Activated CD4-positive, alpha-beta T cell treated with anti-CD3 and anti-CD28 coated beads, Interleukin-2, amount 10 ng/mL, durations not matched to agents 24 days and 14 days (primary cell): ENCODE measurements at places on chromosomes 7 and 10. TPM values are rescaled to one million over a fixed set of nuclear protein-coding genes. Genes with fewer than 3 reads are reported as not detected.
A peak's percentile ranks its signal among the peaks of the same experiment; 100 is the strongest.

The MPLKIP gene
- total RNA-seq, result 37.3 and 40.8 TPM in 2 replicates

The CUEDC2 gene
- 64.2 and 67.6 TPM in 2 replicates for total RNA-seq

The FAM25A gene
- total RNA-seq, result not detected in 2 replicates

- peaks cover 4% of the 10 kb centered on the region for H3K27me3 ChIP-seq
- no peak overlapping the region for H3K27ac ChIP-seq
- H3K4me3 ChIP-seq, result no peak overlapping the region
- H3K36me3 ChIP-seq, result no peaks in the 10 kb centered on the region
Observed at GRCh38 chr7:104093127-104093526, 103.7 kb upstream of the RELN start.

GRCh38 chr7:44534087-44534486 is 7.0 kb downstream of the NPC1L1 start:
- peaks cover under 1% of the 10 kb centered on the region for H3K27me3 ChIP-seq
- H3K4me1 ChIP-seq, result no peaks in the 10 kb centered on the region
- no peak for DNase-seq
- H3K4me3 ChIP-seq, result no peak overlapping the region

DNA sequence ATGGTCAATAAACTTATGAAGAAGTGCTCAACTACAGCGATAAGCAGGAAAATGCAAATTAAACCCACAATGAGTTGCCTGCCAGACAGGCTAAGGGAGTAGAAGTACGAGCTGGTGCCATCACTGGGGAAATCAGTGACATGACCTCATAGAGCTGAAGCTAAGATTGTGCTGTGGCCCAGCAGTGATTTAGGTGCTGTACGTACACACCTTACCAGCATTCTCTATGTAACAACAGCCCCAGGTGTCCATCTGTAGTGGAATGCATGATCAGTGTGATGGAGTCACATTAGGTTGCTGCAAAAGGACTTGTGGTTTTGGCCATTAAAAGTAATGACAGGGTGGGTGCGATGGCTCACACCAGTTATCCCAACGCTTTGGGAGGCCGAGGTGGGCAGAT is 5.7 kb upstream of the TECPR1 start:
- H3K27me3 ChIP-seq, result no peaks in the 10 kb centered on the region
- H3K4me1 ChIP-seq, result peaks cover 22% of the 10 kb centered on the region

- DNase-seq, result no peak
- no peaks in the 10 kb centered on the region for H3K27me3 ChIP-seq
- H3K4me3 ChIP-seq, result no peak overlapping the region
- no peaks in the 10 kb centered on the region for H3K36me3 ChIP-seq
Observed at GRCh38 chr7:32170838-32171237, 100.6 kb upstream of the PDE1C start.

GRCh38 chr10:4006858-4007257 is 221.8 kb upstream of the KLF6 start:
- no peak for DNase-seq
- no peaks in the 10 kb centered on the region for H3K36me3 ChIP-seq
- peaks cover 7% of the 10 kb centered on the region for H3K4me1 ChIP-seq
- no peak overlapping the region for H3K27ac ChIP-seq
- H3K27me3 ChIP-seq, result no peaks in the 10 kb centered on the region
- no peak overlapping the region for H3K4me3 ChIP-seq

DNA sequence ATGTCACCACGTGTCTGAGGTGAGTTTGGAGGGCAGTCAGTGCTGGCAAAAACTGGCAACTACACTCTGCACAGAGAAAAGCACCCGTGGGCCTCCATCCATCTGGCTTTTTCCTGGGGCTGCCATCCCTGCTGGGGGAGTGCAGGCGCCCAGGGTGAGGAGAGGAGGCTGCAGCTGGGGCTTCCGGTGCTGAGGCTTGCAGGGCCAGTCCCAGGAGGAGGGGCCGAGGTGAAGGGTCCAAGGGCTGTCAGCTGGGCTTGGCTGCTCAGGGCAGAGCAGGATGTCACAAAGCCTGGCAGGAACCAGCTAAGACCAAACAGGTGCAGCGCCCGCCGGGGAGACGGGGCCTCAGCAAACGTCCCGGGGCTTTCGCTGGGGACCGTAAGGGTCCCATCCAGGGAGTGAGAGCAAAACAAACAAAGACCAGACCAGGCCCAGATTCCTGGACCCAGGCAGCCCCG is 77.2 kb downstream of the CFAP46 start:
- DNase-seq, result no peak
- H3K27ac ChIP-seq, result no peak overlapping the region
- H3K4me3 ChIP-seq, result no peak overlapping the region
- peaks cover 1% of the 10 kb centered on the region for H3K4me1 ChIP-seq
- no peaks in the 10 kb centered on the region for H3K27me3 ChIP-seq
- H3K36me3 ChIP-seq, result no peaks in the 10 kb centered on the region

GRCh38 chr7:499853-500485 is 19.7 kb downstream of the PDGFA start:
- H3K27ac ChIP-seq, result no peak overlapping the region
- H3K4me1 ChIP-seq, result peaks cover 3% of the 10 kb centered on the region
- peaks cover 6% of the 10 kb centered on the region for H3K36me3 ChIP-seq
- H3K27me3 ChIP-seq, result no peaks in the 10 kb centered on the region

DNA sequence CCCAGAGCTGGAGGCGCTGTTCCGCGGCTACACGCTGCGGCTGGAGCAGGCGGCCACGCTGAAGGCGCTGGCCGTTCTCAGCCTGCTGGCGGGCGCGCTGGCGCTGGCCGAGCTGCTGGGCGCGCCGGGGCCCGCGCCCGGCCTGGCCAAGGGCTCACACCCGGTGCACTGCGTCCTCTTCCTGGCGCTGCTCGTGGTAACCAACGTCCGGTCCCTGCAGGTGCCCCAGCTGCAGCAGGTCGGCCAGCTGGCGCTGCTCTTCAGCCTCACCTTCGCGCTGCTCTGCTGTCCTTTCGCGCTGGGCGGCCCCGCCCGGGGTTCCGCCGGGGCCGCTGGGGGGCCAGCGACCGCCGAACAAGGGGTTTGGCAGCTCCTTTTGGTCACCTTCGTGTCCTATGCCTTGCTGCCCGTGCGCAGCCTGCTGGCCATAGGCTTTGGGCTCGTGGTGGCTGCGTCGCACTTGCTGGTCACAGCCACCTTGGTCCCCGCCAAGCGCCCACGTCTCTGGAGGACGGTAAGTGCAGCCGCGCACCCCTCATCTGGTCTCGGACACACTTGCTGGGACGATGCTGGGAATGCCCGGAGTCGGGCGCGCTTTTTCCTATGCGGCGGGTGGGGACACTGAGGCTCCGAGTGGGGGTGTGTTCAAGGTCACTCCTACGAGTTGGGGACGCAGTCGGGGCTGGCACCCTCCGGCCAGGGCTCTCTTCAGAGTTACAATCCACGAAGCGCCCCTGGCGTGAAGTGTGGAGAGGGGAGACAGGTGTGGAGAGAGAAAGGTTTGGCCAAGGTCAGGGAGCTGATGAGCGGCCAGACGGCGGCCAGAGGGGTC is 717 bp downstream of the ADCY1 start:
- no peak for DNase-seq
- H3K36me3 ChIP-seq, result no peaks in the 10 kb centered on the region
- H3K4me3 ChIP-seq, result peak overlapping the region; percentile 43
- H3K4me1 ChIP-seq, result peaks cover 5% of the 10 kb centered on the region
- H3K27ac ChIP-seq, result no peak overlapping the region
- H3K27me3 ChIP-seq, result peaks cover 46% of the 10 kb centered on the region
